Activated CD8-positive, alpha-beta memory T cell treated with anti-CD3 and anti-CD28 coated beads, Interleukin-2, amount 10 ng/mL, durations not matched to agents 7 days and 5 days (primary cell): ENCODE measurements at places on chromosomes 3 and 15. TPM values are rescaled to one million over a fixed set of nuclear protein-coding genes. Genes with fewer than 3 reads are reported as not detected.

Gene PLS1
- 4.2 TPM for total RNA-seq

Gene PSTPIP1
- total RNA-seq = 157 TPM

Gene IQCF5
- total RNA-seq = not detected

- DNase-seq = no peak
Observed at GRCh38 chr15:28946803-28947202, 61.0 kb downstream of the APBA2 start.

DNA sequence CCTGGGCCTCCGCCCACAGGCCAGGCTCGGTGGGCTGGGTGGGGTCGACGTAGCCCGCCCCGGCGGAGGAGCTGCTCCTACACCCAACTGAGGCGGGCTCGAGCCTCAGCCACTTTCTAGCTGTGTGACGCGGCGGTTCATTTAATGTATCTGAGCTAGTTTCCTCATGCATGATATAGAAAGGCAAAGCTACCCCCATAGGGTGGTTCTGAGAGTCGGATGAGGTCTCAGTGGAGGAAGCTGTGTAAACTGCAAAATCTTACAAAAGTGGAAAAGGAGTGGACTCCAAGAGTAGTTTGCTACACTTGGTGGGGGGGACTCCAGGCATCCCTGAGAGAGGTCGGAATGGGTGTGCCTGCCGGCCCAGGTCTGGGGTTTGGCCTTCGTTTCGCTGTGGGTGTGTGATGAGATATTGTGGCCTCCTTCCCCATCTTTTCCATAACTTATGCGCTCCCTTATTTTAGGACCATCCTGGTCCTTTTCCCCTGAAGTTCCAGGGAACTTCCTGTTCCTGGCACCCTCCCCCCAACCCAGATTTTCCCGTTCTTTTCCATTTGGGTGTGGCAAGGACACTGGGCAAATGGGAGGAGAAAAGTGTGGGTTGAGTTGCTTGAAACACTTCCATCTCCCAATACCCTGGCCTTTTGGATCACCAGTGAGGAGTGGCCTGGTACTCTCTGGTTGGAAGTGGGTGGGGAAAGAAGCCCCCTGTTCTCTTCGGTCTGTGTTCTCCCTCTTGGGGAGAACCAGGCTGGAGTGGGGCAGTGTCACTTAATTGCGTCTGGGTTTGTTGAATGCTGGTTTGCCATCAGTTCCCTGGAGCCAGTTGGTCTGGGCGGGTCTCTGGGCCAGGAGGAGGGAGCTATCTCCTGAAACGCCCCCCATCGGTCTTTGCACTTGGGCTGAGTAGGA, 1.1 kb downstream of the PDIA5 start:
- peak; percentile 47 for DNase-seq

DNA sequence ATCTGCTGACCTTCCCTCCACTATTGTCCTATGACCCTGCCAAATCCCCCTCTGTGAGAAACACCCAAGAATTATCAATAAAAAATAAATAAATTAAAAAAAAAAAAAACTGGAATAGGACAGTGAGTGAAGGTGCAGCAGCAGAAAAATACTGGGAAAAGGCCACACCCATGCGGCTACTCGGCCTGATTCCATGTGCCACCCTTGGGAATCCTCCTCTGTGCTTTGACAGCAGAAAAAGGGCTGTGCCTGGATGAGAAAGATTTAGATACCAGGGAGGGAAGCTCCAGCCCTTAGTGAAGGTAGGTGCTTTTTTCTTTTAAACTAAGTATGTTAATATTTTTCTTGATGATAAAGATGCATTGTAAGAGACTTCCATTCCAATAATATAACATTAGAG, 107.8 kb downstream of the CTNNB1 start:
- no peak for DNase-seq

GRCh38 chr15:78312536-78312935, 13.1 kb upstream of the SKIC8 start:
- no peak for DNase-seq

DNA sequence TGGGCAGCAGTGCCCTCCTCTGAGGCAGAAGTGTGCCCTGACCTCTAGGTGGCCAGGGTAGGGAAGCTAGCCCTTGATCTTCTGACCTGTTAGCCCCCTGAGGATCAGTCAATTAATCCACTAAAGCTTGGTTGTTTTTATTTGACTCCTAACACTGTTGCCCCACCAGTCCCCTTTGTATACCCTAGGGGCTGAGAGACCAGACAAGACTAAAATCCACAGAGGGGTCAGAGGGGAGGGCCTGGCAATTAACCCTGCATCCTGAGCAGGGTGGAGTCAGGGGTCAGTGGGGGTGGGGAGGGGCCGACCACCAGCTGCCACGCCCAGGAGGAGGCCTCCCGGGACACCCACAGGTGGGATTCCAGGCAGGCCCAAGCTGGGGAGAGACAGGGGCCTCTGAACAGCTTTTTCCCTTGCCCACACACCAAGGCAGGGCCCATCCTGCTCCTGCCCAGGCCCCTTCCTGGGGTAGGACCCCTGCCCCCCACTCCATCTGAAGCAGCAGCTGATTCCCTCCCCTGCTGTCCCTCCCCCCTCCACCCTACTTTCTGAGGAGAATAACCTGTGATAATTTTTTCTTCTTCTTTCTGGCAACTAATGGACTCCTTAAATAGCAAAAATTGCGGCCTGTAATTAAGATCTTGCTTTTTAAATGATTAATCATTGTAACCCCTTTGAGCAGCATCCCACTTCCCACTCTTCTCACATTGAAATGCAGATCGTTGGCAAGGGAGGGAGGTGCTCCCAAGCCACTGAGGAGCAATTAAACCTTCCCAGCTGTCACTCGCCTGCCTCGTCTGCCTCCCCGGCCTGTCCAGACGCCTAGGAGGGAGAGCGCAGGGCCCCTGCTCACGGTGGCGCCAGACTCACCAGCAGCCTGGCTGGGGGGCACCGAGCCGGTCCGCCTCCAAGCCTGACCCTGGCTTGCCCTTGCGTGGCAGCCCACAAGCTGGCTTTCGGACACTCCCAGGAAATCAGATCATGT, 51.9 kb downstream of the RHCG start:
- no peak for DNase-seq
